ENCODE measurements at places on chromosomes 1 and 21.
A peak's percentile ranks its signal among the peaks of the same experiment; 100 is the strongest.

- DNase-seq: no peak
Measured at GRCh38 chr1:65011983-65012382, 45.6 kb upstream of the JAK1 start.

- no peak for DNase-seq
Measured at GRCh38 chr21:17598437-17598836, 14.3 kb downstream of the BTG3 start.

DNA sequence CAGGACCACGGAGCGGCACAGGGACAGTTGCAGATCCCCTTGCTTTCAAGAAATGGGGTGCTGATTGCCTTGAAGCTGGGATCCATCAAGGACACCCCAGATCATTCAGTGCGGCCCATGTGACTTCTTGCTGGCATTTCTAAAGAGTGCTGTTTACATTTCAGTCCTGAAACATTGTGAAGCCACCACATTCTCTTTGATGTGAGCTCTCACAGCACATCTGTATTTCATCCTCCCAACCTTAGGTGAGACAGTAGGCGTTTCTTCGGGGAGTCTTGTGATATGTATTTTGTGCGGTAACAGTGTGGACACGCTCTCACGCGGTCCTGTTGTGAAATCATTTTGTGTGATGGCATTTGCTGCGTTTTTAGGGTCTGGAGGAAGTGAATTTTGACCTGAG lies 57.2 kb downstream of the CACHD1 start:
- no peak for DNase-seq

GRCh38 chr1:41319807-41320711 lies 41.2 kb upstream of the FOXO6 start:
- no peak for DNase-seq

GRCh38 chr1:232620356-232620969 lies 9.5 kb downstream of the SIPA1L2 start:
- DNase-seq: peak; percentile 41

DNA sequence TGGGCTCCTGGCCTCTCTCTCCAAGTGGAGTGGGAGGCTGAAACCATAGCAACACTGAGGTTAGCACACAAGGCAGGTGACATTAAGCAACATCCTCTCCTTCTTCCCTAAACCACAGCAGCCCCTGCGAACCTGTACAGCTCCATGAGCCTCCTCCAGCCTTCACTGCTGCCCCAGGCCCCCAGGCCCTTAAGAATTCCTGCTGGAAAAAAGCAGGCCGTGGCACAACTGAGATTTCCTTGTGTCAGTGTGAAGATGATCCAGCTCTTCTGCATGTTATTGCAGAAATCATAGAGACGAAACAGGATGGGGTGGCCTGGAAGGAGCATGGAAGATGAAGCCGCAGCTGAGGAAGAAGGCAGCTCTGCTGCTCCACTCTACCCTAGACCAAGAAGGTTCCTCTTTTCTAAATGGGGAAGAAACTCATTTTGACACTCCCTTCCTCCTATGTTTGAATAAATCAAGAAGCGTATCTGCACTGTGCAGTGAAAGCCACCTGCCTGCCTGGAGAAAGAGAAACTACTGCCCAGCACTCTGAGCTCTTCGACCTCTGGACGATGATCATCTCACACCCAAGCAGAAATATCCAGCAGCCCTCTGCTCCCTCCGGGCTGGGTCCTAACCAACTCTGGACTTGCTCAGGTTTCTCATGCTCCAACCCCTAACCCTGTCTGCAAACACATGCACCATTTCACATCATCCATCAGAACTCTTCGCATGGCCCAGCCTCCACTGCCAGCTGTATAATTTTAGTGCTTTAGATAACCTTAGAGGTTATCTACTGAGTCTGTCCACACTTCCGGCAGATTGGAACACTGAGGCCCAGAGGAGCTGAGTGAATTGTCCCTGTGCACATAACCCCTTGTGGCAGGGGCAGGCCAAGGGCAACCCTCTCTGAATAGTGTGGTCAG lies 20.7 kb downstream of the SH3BP5L start:
- DNase-seq: no peak

DNA sequence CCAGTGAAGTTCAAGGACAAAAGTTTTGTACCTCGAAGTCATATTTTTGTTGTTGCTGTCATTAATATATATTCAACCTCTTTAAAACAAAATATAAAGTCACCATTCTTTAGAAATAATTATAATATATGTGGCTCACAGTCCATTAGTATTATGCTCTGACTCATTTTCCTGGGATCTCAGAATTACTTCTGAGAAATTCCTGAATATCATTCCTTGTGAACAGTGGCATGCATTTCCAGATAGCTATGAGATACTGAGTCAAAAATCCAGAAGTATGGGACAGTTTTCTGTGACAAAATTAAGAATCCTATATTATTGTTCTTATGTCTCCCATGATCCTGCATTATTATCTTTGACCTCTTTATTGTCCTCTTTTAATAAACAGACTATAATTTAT lies 13.8 kb upstream of the RGS21 start:
- no peak for DNase-seq

DNA sequence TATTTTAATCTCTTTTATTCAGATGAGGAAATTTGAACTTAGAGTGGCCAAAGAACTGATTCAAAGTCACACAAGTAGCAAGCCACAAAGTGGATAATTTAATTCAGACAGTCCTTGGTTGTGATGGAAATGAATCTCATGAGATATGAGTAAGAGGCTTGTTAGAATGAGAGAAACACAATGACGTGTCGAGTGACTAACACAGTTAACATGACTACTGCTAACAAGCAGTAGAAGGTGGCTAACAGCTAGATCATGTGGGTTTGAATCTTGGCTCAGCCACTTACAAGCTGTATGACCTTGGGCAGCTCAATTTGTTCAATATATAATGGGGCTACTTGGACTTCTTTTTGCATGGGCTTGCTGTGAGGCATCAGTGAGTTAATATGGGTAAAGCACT lies 104.5 kb upstream of the LMO4 start:
- peak; percentile 87 for DNase-seq

DNA sequence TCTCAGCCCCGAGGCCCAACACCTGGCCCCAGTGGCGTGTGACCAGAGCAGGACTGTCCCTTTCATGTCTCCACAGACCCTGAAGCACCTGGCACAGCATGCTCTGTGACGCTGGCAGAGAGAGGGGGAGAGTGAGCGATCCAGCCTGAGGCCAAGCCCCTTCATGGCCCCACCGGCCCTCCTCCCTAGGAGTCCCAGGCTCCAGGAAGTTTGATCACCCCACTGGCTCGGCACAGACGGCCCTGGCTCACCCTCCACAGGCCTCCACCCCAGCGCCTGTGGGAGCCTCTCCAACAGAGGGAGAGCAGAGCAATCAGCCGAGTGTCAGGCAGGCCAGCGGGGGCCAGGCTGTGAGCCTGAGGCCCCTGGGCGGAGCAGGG lies 11.0 kb downstream of the SH3BGRL3 start:
- DNase-seq: no peak

DNA sequence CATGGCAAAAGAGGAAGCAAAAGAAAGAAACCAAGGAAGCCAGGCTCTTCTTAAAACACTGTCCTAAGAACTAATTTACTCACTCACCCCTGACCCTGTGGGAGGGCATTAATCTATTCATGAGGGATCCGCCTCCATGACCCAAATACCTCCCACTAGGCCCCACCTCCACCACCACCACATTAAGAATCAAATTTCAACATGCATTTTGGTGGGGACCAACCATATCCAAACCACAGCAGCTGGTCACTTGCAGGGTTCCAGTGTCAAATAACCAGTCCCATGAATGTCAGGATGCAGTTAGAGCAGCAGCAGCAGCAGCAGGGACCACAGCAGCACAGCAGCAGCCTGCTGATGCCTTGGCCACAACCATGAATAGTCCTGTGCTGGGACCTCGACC lies 83.8 kb downstream of the ZC3H11B start:
- no peak for DNase-seq

DNA sequence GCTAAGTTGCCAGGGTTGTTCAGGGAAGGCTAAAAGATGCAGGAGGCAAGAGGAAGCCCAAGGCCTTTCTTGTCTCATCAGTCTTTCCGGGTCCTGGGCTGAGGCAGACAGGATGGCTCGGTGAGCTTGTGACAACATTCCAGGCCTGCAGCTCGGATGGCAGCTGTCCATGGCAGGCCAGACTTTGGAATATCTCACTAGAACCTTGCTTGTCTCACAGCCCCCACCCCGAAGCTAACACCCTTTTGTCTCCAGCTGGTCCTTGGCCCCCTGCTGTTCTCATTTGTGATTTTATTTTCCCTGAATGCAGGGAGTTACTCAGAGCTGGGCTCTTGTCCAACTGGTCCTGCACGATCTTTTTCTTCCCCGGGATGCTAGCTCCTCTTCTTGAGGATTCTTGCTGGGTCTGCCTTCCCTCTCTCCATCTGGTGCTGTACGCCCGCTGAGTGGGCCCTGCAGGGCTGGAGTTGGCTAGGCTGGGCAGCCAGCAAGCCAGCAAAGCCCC lies 477.2 kb upstream of the CAMK1G start:
- no peak for DNase-seq

DNA sequence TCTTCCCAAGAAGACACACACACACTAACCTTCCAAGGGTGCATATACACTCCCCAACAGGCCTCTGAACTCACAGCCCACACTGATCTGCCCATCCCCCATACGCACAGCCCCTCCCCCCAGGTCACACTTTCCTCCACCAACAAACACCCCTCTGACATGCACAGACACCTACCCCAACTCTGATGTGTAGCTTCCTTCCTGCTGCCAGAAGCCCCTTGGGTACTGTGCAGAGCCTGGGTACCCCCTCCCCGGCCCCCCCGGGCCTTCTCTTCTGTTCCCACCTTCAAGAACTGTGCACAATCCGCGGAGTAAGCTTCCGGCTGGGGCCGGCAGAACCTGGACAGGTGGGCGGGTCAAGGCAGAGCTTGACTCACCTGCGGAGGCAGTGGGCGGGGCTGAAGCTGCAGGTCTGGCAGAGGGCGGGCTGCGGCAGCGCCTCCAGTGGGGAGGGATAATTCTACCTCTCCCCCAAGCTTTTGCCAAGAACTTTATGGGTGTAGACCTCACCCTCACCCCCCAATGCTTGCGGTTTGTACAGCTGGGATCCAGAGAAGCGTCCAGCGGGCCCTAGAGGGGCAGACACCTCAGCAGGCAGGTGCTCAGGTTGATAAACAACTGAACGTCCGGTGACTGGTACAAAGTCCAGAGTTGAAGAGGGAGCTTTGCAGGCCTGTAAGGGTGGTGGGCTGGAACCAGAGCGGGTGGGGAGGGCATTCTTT lies at the start of gene C1orf210:
Gene C1orf210 (minus strand): TSS at position 313 of the 722 bp plus-strand sequence. CDS start 2,311 bp downstream, outside the sequence.
- peak; percentile 97 for DNase-seq

DNA sequence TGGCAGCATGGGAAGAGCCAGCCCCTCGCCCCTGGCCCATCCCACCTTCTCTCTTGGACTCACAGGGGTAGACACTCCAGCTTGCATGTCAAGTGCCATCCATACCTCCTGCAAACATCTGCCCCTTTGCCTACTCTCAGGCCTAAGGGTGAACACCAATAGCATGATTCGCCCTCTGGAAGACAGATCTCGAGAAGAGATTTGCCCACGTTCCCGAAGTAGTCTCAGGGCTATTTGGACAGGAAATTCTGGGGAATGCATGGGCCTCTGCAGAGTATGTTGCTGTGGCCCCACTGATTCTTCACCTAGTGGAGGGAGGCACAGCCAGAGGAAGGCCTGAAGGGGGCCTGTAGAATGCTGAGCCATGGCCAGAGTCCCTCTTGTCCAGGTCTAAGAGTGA lies 29.8 kb upstream of the DNASE2B start:
- DNase-seq: no peak

- no peak for DNase-seq
Measured at GRCh38 chr1:83697220-83697619, 301.7 kb downstream of the TTLL7 start.

GRCh38 chr1:34987018-34987417 lies 1.9 kb upstream of the TMEM35B start:
- no peak for DNase-seq

GRCh38 chr1:2352897-2353550 lies 38.3 kb downstream of the MORN1 start:
- DNase-seq: no peak

- no peak for DNase-seq
Measured at GRCh38 chr1:91592716-91593477, 92.2 kb downstream of the CDC7 start.

GRCh38 chr1:46545784-46546183 lies 5.7 kb downstream of the KNCN start:
- DNase-seq: no peak

- no peak for DNase-seq
Measured at GRCh38 chr1:221530791-221531190, 211.1 kb downstream of the DUSP10 start.

DNA sequence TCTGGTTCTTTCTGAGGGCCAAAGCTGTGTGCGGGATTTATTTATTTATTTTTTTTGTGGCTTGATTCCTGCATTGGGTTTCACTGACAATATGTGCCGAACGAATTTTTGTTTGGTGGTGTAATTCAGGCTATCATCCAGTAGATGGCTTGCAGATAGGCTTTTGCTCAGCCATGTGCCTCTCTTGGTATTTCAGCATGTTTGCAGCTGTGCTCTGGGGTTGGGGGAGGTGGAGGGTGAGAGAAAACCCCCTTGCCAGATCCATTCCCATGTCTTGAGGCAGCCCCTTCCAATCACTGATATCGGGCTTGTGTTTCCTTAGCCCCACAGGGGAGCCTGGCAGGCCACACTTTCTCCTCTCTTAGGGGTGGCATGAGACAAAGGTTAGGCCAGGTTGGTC lies 302.4 kb downstream of the PTGER3 start:
- no peak for DNase-seq

DNA sequence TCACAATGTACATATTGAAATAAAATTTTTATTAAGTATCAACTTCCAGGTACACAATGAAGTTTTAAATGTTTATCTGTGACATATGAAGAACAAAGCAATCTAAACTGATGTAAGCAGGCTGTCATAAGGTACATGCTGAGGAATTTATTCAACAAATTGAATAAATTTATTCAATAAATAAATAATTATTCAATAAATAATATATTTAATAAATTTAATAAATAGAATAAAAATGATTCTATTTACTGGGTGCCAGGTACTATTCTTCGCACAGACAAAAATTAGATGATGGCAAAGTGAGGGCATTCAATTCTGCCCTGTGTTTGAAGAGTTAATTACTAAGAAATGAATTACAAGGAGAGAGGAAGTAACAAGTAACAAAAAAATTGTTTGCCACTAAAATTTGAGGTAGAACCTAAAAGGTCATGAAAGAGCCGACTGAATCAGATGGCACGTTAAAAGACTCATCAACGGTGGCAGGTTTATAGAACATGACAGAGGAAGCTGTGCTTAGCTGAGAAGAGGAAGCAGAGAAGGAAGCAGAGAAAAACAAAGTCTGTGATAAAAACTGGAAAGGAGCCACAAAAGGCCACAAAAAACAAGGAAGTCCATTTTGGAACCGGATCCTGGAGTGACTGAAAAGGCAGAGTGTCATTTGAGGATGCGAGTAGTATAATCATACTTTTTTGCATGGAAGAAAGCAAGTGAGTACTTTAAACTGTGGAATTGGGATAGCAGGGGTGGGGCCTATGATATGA lies 2.2 kb upstream of the USP24 start:
- no peak for DNase-seq

GRCh38 chr1:155759966-155760630 lies 71.2 kb downstream of the DAP3 start:
- no peak for DNase-seq

DNA sequence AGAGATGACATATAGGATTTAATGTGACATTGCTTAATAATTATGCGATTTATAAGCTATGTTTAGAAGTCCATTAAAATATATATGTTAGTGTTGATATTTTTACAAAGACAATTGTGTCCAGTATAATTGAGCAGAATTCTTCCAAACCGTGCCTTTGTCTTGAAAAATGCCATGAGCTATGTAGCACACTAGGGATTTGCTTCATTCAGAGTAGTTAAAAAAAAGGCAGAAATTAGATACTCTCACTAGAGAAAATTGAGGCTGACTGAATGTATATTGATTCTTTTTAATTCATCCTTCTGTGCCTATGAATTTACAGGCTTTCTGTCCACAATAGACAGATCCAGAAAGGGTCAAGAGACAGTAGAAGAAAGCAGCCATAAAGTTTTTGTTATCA lies 429.0 kb downstream of the NEGR1 start:
- no peak for DNase-seq
